ENCODE measurements at places on chromosomes 3 and 15.

GRCh38 chr15:64521201-64521600, 60.8 kb downstream of the ZNF609 start:
- DNase-seq = no peak

GRCh38 chr15:88917760-88918159, 4.6 kb upstream of the MFGE8 start:
- no peak for DNase-seq

- no peak for DNase-seq
These were observed 277.5 kb downstream of the TIGIT start for GRCh38 chr3:114571363-114571762.

GRCh38 chr15:70114221-70114620, 16.5 kb upstream of the TLE3 start:
- DNase-seq = no peak

DNA sequence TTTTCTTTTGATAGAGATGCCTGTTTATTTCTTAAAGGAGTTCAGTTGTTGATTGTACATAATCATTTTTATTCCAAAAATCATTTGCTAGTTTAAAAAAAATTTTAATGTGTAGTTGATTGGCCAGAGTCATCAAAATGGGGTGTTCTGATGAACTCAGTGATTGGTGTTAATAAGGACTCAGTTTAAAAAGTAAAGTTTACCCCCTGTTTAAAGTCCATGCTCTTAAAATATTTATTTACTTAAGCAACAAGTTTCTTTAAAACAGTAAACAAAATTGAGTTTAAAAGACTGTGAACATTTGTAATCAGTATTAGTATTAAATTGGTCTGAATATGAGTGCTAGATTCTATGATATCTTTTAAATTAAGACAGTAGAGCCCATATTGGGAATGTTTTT, 56.0 kb downstream of the MEF2A start:
- no peak for DNase-seq

- no peak for DNase-seq
These were observed 911 bp downstream of the RFTN1 start for GRCh38 chr3:16512435-16513140.

- DNase-seq = no peak
These were observed 107.8 kb downstream of the ADAM10 start for GRCh38 chr15:58641660-58642059.

- no peak for DNase-seq
These were observed 15.1 kb downstream of the LACTB start for GRCh38 chr15:63136742-63137141.

GRCh38 chr3:57069503-57069902, 9.0 kb downstream of the SPATA12 start:
- DNase-seq = no peak

DNA sequence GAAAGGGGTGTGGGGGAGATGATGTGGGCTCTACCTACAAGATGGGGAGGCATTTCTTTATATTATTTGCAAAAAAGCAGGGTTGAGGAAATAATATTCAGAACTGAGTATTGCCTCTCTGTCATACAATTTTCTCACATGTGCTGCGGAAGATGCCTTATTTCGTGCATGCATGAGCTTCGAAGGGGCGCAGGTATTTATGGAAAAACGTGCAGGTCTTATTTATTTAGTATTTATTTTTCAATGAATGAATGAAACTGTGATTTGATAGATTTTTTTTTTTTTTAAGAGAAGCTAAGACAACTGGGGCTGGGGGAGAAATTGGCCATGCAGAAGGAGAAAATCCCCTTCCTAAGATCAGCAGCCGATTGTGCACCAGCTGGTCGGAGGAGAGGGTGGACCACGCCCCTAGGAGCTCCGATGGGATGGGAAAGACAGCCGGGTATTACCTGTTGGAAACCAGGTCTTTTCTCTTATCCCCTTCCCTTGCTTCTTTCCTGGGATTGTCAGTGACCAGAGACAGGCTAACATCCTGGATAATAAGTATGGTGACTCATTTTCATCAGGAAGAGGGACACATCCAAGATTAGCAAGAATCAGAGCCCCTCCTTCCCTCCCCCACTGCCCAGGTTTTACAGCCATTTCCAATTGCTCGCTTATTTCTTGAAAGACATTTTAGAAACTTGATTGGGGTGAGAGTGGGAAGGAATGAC, 875 bp downstream of the GAP43 start:
- no peak for DNase-seq
